Left cardiac atrium (tissue), 4 donors: ENCODE measurements at places on chromosomes 4 and X. TPM values are rescaled to one million over a fixed set of nuclear protein-coding genes. Genes with fewer than 3 reads are reported as not detected.

NLGN3 gene
- total RNA-seq = 0.97 TPM

SSX4 gene
- not detected for total RNA-seq

CT45A5 gene
- not detected for total RNA-seq

ZXDA gene
- total RNA-seq = 3.4 TPM

OTUD6A gene
- total RNA-seq = not detected

KCND1 gene
- total RNA-seq = 0.99 TPM

CTAG1B gene
- total RNA-seq = not detected

GLRA2 gene
- total RNA-seq = not detected

IDUA gene
- 18.7 TPM for total RNA-seq

KLKB1 gene
- total RNA-seq = 0.84 TPM

DNA sequence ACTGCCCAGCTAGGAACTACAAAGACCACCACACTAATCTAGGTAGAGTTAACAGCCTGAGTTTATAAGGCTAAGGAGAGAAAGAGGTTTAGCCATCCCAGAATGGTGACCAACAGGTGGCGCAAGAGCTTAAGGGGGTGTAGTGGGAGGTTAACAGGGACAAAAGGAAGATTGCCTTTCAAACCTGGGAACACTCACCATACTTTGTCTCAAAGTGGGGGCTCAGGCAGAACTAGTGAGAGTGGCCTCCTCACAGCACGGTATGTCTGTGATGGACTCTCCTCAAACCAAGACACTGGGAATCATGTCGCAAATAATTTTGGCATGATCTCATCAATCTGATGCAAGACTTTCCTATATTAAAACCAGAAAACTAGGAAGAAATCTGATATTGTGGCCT, 23.4 kb downstream of the CCNI start:
- no peak for DNase-seq

GRCh38 chr4:183098019-183098722, 886 bp upstream of the WWC2 start:
- peak; percentile 75 for DNase-seq

DNA sequence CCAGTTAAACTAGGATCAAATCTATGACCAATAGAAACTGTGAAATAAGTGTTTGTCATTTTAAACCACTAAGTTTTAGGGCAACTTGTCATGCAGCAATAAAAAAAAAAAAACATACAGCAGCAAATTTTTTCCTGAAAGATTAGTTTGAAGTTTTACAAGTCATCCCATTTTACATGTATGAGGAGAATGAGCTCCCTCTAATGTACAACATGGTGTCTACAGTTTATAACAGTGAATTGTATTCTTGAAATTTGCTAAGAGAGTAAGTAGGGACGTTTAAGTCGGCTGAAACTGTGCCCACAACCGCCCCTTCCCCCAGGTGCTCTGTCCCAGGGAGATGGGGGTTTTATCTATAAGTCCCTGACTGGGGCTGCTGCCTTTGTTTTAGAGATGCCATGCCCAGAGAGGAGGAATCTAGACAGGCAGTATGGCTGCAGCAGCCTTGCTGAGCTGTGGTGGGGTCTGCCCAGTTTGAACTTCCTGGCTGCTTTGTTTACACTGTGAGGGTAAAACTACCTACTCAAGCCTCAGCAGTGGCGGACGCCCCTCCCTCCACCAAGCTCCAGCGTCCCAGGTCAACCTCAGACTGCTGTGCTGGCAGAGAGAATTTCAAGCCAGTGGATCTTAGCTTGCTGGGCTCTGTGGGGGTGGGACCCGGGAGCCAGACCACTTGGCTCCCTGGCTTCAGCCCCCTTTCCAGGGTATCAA, 499.3 kb upstream of the CT83 start:
- no peak for DNase-seq

DNA sequence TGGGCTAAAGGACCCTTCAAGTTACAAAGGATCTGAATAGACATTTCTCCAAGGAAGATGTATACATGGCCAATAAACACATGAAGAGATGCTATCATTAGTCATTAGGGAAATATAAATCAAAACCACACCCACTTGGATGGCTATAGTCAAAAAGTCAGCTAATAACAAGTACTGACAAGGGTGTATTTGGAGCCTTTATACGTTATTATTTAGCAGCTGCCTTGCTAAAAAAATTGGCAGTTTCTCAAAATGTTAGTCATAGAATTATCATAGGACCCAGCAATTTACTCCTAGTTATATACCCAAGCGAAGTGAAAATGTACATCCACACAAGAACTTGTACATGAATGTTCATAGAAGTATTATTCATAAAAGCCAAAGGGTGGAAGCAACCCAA, 112.7 kb upstream of the DUSP21 start:
- DNase-seq = no peak

GRCh38 chr4:98237204-98237603, 24.0 kb upstream of the RAP1GDS1 start:
- DNase-seq = no peak

- DNase-seq = no peak
Measured at GRCh38 chr4:138192113-138192512, 50.0 kb downstream of the SLC7A11 start.
